CD4-positive, alpha-beta T cell (primary cell): ENCODE measurements at places on chromosomes 7 and 10. TPM values are rescaled to one million over a fixed set of nuclear protein-coding genes. Genes with fewer than 3 reads are reported as not detected.

- no peak for DNase-seq
Observed at GRCh38 chr7:5193880-5194279, 3.8 kb downstream of the WIPI2 start.

DNA sequence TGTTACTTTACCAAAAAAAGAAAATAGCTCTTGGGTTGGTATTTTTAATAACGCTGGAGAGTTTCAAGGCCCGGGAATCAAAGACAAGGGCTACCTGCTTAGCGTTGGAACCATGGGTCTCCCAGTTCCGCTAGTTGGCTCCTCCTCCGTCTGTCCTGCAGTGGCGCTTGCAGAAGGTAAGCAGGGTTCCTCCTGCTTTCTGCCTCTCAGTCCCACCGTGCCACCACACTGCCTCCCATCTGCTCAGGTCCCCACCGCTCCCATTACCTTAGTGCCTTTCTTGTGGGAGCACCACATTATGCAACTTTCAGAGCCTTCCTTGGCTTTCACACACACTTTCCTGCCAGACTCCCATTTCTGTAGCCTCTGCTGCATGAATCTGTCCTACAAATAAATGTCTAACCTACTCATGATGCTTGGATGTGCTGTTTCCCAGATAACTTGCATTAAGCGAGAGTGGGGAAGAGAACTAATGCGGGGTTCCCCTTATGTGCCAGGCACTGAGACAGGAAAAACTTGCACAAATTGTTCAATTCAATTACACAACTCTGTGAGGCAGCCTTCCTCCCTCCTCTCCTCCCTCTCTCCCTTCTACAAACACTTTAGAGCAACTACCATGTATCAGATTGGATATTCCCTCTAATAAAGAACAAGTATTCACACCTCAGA, 124.5 kb downstream of the AOAH start:
- DNase-seq = no peak

DNA sequence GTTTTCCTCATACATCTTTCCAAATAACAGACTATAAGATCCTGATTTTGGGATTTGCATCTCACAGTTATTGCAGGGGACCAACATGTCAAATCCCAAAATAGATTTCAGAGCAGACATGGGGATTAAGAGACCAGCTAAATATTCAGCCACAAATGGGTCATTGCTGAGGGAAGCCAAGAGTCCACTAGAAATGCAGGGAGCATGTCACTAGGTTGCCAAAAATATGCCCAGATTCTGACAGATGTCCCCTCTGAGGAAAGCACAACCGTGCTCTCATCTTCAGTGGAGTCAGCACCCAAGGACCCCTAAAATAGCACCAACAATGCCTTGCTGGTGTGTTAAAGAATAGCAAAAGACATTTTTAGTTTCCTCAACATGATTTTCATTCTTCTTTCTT, 56.2 kb upstream of the AGK start:
- DNase-seq = no peak

DNA sequence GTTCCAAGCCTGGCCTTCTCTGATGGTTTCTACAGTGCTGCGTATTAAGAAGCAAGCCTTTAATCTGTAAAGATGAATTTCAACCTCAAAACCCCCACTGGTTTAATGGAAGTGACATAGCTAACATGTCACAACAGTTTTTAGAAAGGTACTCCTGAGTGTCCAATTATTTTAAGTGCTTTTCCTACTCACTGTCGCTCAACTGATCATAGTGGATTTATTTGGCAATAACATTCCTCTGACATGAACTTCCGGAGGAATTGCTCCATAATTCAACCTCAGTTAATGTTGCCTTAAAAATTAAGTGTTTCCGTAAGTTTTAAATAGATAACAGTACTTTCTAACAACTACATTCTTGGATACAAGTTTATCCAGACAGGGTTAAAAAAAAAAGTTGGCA, 57.5 kb downstream of the AGMO start:
- DNase-seq = no peak

DNA sequence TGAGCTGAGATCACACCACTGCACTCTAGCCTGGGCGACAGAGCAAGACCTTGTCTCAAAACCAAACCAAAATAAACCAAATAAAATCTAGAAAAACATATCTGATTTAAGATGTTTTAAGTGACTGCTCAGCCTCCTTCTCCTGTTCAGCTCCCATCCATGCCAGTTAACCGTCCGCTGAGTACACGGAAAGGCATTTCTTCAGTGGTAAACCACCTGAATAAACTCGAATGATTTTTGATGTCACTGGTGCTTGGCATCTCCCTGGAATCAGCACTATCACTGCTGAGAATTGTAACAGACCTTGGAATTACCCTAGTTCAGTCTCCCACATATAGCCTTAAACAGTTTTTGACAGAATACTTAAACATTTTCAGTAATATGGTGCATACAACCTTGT, 24.1 kb upstream of the NRCAM start:
- no peak for DNase-seq

DNA sequence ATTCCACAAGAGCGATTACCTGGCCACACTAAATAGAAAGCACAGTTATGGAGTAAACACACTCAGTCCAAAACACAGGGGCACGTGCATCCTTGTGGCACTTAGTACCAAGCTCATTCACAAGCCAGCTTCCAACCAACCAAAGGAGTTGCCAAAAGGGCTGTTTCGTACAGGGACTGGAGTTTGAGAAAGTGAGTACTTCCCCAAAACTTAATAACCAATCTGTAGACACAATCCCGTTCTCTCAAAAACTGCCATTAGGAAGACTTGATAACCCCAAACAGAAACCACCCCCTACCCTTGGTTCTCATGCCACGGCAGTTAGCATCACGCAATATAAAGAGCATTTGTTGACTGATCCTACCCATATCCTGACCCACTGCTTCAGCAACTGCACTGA, 166.2 kb upstream of the ASAH2 start:
- no peak for DNase-seq

The HTR7 gene
- total RNA-seq = 0.08 TPM

The COL17A1 gene
- not detected for total RNA-seq

The MRPS33 gene
- total RNA-seq = 24.3 TPM

The PRKAG2 gene
- 42.3 TPM for total RNA-seq

The ADO gene
- 14.3 TPM for total RNA-seq

The UPK3BL2 gene
- total RNA-seq = 122 TPM

The PNLIPRP2 gene
- total RNA-seq = not detected
